ENCODE measurements at places on chromosomes 1 and 21.

GRCh38 chr1:221775206-221775605 lies 33.3 kb upstream of the DUSP10 start:
- DNase-seq, result no peak

- DNase-seq, result no peak
Observed at GRCh38 chr1:157288996-157289395, 150.8 kb upstream of the ETV3 start.

DNA sequence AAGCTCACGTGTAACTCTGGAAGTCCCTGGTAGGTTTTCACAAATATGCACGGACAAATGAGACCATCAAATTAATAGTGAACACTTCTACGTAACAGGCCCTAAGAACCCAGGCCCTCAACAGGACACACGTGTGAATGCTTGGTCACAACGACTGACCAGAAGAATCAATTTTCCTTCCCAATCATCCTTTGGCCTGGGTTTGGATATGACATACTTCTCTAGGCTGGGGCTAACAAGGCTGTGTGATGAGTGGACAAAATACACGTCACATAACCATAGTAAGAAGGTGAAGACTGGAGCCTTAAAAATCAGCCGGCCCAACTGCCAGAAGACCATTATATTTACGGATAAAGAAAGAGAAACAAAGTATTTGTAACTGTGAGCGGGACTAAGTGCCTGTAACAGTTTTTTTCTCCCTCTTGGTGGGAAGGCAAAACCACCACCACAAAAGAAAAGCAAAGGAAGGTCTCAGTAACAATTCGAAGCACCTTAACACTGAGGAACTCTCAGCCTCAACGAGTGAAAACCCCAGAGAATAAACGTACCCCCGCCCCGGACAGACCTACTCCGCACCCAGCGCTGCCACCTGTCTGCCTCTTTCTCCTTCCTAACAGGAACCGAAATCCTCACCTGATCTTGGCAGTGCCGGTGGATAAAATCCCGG lies 450 bp downstream of the SDE2 start:
- DNase-seq, result no peak

- no peak for DNase-seq
Observed at GRCh38 chr1:46479744-46480350, 9.8 kb upstream of the DMBX1 start.

DNA sequence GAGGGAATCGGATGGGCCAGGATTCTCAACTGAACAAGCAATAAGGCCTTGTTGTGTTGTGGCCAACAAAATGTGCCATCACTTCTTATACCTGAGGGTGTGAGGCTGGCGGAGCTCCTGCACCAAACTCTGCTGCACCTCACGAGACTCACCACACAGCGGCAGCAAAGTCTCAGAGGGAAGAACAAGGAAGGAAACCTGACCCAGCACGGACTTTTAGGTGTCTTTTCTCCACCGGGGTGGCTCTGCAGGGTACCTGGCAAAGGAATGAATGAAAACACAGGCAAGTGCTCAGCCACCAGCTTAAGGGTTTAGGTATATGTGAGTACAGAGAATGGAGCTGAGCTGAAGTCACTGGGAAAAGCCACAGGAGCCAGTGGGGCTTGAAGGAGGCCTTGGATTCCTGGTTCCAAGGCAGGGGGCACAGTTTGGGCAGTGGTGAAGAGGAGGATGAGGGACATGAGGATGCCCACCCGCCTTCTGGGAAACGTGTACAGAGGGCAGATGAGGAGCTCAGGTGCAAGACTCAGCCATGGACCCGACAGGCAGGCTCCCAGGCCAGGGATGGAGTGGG lies 31.1 kb upstream of the HSD3B1 start:
- DNase-seq, result no peak

- DNase-seq, result no peak
Observed at GRCh38 chr1:9710037-9710436, 58.5 kb downstream of the PIK3CD start.

DNA sequence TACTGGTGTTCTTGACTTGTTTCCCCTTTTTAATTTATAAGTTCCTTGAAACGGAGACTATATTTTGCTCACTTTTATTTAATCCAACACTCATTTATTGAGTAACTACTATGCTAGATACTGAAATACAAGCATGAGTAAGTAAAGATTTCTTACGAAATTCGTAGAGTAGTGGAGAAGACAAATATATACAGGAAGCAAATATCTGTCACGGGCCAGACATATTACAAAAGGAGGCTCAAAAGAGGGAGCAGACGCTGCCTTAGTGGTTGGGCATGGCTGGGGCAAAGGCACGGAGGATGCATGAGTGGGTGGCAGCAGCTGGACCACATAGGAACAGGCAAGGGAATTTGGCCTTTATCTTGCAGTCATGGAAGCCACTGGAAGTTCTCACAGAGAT lies 6.8 kb downstream of the NCF2 start:
- DNase-seq, result no peak

DNA sequence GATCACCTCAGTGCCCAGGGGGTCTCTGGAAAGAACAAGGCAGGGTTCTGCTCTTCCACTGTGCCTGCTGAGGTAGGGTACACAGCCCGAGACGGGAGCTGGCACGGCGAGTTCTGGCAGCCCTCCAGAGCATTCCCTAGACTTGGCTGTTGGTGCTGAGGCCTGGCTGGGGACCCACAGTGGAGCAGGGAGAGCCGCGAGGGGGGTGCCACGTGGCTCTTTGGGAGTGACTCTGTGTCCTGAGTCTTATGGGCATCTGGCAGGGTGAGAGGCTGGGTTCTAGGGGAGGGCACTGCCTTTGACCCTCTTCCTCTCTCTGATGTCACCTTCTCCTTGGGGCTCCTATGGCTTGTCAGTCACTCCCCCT lies 336.4 kb downstream of the CAMTA1 start:
- DNase-seq, result no peak

- DNase-seq, result no peak
Observed at GRCh38 chr1:161071886-161072371, 2.2 kb upstream of the ARHGAP30 start.

DNA sequence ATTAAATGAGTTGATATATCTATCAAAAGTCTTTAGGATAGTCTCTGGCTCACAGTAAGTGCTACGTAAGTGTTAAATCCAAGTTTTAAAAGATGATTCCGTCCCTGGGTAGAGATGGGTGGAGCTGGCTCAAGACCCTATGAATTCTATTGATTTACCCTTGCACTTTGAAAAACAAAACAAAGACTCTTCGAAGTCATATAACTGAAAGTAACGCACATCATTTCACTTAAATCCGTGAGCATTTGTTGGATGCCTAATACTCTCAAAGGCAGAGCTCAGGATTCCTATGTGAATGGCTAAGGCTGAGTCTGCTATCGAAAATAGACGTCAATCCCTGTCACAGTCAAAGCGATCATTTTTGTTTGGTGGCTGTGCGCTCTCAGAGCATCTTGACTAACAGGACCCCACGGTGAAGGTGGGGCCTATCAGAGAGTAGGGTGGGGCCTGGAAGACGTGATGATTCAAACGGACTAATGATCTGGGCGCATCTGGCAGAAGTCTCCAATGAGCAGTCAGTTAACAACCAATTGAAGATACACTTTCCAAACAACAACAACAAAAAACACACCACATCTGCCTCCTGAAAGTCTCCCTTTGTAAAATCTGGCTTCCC lies 1.2 kb upstream of the NUCKS1 start:
- DNase-seq, result no peak

DNA sequence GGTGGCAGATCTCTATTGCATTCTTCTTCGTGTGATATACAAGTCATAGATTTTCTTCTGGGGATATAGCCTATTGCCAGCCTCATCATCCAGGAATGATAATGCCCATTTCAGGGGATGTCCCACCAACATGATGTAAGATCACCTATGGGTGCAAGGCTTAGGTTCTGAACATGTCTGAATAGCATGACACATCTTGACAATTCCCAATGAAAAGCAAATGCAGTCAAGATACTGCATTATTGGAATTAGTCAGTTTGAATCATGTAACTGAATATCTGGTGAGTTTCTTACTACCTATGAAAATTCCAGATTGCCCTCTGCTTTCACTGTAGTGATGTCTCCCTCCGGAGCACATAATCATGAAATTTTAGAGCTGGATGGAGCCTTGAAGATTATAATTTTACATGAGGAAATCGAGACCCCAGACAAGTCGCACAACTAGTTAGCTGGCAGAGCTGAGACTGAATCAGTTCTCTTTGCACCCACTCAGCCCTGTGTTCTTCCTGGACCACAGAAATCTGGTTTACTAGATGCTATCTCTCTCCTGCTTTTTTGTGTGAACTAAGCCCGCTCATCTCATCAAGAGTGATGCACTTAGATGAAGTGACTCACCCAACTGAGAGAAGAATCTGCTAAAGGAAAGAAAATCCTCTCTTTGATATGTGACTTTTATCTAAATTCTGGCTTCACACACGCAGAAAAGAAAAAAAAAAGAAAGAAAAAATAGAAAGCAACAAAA lies 65.0 kb downstream of the WDR64 start:
- DNase-seq, result no peak
